ENCODE measurements at places on chromosomes 5 and 9.
A peak's percentile ranks its signal among the peaks of the same experiment; 100 is the strongest.

- DNase-seq = no peak
Observed at GRCh38 chr9:33164138-33164809, 2.9 kb downstream of the B4GALT1 start.

DNA sequence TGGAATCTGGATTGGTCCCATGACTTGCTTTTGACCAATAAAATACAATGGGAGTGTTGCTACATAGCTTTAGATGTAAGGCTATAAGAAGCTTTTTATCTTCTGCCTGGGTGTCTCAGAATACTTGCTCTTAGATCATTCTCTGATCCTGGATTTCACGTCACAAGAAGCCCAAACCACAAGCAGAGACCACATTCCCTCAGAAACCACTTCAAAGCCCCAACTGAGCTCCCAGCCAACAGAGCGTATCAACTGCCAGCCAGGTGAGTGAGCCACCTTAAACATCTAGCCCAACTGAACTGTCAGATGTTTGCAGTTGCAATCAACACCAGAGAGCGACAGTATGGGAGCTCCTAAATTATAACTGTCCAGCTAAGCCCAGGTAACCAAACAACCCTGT is 687.1 kb downstream of the TLE1 start:
- DNase-seq = no peak

DNA sequence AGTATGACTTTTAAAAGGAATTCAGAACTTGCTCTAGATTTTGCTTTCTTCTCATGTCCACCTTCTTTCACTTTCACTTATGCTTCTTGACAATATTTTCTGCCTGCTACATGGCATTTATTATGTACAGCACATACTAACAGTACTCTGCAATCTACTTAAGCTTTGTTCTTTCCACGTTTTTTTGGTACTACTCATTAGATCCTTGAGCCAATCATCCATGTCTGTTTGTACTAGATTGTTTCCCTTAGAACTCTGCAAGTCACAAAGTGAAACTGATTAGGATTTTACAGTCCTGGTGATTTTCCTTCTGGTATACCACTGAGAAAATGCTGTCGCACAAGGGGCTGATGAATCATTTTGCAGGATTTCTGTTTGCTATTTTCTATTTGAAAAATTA is 78.3 kb downstream of the PARP8 start:
- no peak for DNase-seq

DNA sequence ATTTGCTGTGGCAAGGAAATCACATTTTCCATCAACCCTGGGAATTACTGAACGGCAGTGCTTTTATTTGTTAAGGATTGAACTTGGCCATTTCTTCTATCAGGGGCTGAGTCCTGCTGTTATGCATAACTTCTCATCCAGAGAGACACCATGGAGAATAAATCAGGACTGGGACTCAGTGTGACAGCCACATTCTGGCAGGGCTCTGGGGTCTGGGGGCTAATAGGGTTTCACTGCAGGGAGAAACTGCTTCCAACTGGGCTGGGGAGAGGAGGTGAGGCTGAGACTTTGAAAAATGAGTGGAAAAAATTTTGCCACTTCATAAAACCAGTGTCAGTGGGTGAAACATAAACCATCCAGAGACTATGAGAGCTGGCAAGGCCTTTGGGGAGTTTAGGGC is 95.7 kb upstream of the ALDH1B1 start:
- no peak for DNase-seq

DNA sequence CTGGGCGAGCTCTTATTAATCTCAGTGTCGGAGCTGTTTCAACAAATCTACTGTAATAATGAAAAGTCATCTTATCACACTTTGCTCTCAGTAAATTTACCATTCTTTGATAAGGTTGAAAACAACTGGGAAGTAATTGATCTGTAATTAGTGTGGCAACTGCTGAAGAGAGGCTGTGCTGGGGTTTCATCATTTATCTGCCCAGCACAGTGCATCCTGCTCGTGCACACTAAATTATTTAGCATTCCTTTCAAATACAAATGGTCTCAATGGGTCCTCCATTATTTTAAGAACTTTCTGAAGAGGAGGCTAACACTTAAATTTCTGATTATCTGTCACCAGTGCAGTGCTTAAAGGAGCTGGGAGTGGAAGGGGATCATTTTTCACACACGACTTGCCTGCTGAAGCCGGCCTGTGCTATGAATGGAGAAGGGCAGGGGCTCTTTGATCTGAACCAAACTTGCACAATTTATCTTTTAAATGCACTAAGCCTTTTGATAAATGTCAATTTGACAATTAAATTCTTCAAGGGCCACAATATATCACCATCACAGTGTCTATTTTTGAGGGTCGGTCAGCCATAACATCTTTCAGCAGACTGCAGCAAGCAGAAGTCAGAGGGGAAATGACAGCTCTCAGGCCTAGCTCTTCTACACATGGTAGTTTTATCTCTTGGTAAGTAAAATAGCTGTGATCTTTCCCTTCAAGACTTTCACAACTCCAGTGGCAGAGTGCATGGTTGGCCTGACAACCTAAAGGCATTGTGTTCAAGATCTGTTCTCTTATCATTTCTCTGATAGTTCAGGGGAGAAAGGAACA is 106.4 kb upstream of the EFNA5 start:
- no peak for DNase-seq

DNA sequence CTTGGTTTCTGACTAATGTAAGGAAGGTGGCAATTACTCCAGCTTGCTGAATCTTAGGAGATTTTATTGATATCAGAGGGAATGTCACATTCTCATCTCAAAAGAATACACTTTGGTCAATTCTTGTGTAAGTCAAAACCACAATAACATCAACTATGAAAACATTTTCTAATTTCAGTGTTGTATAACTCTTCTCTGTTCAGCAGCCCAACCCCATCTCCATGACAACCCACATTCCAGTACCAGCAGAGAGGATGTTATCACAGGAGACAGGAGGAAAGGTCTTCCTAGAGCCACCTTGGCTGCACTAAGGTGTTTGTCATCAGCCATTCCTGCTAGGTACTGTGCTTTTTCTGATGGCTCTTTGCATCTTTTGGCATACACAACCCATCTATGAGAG is 529.1 kb upstream of the BRINP1 start:
- no peak for DNase-seq

DNA sequence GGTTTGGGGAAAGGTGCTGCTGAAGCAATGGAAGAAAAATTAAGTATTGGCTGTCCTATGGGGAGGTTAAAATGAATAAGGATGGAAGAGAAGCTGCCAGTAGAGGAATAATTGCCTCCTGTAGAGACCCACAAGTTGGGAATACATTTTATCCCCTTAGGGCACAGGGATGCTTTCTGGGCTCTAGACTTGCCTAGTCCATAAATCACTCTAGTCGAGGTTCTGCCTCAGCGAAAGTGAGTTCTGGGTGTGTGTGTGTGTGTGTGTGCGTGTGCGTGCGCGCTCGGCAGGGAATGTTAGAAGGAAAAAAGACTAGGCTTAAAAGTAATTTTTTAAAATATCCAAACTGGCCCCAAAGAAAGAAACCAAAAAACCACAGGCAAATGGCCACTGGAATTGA is 291.6 kb downstream of the DOCK8 start:
- no peak for DNase-seq

DNA sequence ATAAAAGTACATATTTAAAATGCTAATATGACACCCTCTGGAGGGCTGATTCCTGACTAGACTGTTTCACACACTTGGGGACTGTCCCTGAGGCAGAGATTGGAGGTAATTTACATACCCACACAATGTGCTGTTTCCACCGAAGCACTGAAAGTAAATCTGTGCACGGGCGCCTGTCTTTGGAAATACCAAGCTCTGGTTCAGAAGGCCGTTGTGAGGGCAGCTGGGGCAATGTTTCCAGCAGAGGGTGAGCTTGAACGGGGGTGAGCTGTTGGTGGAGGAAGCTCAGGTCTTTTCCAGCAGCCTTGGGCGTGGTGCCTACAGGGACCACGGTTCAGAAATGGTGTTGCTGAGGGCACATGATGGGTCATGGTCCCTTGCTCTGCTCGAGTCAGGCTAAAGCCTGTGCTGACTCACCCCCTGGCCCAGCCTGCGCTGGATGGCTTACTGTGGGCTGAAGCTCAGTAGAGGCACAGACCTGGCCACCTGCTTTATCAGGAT is 25.8 kb upstream of the HMCN2 start:
- no peak for DNase-seq

DNA sequence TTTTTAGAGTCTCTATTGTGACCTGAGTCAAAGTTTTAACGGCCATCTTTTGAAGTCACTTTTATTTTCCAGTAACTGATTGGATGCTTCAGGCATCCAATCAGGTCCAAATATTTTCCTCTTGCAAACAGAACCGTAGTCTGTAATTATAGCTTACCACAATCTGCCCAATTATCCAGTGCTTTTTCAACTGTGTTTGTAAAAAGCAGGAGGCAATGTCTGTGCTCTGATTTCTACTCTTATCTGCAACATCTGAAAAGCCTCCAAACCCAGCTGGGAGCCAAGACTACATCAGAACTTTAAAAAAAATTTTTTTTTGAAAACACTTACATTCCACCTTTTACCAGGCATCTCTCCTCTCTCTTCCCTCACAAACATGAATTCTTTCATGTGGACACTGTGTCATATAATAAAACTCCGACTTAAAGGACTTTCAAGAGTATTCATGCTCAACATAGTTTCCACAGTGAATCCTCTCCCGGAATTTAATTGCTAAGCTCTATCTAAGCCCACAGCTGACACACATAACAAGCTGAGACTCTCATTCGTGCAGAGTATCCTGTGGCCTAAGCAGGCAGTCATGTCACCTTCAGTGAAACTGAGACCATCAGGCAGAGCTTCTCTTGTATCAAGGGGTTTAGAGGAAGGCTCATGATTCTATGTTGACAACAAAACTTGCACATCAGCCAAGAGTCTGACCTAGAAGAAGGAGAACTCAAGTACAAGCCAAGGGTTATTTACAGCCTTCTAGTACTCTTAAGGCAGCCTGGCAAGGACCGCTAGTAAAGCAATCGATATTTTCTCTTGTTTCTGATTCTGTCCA is 272.7 kb downstream of the TLE1 start:
- DNase-seq = no peak

- no peak for DNase-seq
Observed at GRCh38 chr5:189486-189885, 1.8 kb upstream of the LRRC14B start.

- DNase-seq = no peak
Observed at GRCh38 chr5:166768536-166768935, 1522.9 kb upstream of the WWC1 start.

GRCh38 chr9:98100456-98100855 is 18.6 kb downstream of the TRIM14 start:
- no peak for DNase-seq

GRCh38 chr9:84057662-84058061 is 77.1 kb downstream of the RMI1 start:
- no peak for DNase-seq

DNA sequence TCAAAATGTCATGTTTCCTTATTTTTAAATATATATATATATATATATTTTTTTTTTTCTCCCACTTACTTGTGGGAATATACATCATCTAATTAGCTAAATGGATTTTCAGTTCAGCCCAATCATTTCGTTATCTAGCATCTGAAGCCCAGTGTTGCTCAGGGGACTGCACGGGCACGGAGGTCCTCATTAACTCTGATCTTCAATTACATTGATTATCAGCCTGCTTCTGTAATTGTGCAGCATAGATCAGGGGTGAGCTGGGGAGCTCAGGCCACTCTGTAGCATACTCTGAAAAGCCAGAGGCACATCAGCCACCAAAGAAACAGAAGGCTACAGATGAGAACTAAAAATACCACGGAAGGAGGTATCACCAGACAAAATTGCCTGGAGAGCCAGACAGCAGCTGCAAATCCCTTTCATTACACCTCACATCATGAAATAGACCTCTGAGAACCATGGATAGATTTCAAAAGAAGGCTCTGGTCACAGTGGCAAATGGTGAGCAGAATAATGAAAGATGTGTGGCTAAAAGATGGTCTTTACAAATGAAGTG is 326.4 kb downstream of the TRIM32 start:
- no peak for DNase-seq

DNA sequence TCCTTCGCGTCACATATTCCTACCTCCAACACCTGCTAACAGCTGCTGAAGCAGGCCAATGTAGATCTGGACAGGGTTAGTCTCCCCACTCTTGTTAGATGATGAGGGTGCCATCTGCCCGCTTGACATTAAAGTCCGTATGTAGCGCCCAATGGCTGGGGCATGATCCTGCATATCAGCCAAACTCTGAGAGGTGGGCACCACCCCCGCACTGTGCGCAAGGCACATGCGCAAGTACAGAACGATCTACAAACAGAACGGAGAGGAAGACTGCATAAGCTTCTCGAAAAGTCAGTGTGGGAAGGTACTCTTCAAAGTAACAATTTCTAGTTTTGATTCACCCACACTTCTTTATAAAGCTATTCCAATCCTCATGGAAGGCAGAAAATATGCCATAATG is 69.8 kb downstream of the ECPAS start:
- no peak for DNase-seq

GRCh38 chr9:107269681-107270080 is 13.4 kb upstream of the RAD23B start:
- DNase-seq = no peak

DNA sequence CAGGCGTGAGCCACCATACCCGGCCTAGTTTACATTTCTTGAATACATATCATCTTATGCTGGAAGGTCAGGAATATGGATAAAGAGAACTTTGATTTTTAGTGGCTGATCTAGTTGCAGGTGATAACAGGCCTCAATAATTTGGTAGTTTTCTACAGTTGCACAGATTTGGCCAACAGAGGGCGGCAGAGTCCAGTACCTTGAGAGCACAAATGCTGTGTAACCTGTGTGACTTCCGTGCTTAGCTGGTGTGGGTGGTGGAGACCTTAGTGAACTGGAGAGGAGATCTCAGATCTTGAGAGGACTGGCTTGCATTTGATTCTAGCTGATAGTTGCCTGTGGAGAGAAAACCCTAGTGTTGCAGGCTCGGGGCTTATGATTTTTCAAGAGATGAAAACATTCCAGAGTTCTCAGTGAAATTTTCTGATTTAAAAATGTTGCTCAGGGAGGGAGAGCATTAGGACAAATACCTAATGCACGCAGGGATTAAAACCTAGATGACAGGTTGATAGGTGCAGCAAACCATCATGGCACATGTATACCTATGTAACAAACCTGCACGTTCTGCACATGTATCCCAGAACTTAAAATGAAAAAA is 17.4 kb upstream of the GPR151 start:
- peak; percentile 65 for DNase-seq
